Stimulated activated CD4-positive, alpha-beta T cell treated with anti-CD3 and anti-CD28 coated beads, Interleukin-4, amount 100 ng/mL, for 24 hours (primary cell): ENCODE measurements at places on chromosomes 1 and 21.

GRCh38 chr1:32786856-32787255 lies 30.3 kb downstream of the YARS1 start:
- DNase-seq, result no peak

- DNase-seq, result no peak
Observed at GRCh38 chr1:95232646-95233318, 1.2 kb upstream of the RWDD3 start.

- no peak for DNase-seq
Observed at GRCh38 chr21:44571296-44571695, 2.2 kb upstream of the KRTAP10-4 start.

DNA sequence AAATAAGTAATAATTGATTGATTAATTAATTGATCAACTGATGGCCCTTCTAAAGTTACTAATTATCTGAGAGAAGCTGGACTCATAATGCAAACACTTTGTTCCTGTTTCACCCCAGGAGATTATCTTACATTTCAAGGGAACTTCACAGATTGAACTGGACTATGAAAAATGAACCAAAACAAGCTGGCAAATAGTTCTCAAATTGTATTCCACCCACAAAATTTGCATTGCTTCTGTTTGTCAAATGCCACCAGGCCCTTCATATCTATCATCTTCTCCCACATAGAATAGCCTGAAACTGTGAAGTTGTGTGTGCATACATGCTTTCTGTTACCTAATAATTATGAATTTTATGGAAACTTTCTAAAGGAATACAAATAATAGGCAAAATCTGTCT lies 104.0 kb downstream of the ZNF281 start:
- no peak for DNase-seq

GRCh38 chr1:56295949-56296929 lies 283.1 kb downstream of the PLPP3 start:
- DNase-seq, result no peak

DNA sequence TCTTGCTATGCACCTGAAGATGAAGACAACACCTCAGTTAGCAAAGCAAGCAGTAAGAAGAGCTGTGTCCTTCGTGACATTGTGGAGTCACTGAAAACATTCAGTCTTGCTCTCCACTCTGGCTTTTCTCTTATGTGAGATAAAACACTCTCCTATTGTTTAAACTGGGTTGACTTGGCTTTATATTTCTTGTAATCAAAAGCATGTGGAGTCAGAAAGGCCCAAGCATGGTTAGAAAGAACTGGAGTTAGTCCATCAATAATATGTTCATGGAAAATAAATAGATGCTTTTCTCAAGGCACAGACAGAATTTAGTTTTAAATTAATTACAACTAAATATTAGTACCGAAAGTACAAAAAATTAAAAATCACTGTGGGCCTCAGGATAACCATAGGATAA lies 61.7 kb downstream of the UBE2U start:
- DNase-seq, result no peak

DNA sequence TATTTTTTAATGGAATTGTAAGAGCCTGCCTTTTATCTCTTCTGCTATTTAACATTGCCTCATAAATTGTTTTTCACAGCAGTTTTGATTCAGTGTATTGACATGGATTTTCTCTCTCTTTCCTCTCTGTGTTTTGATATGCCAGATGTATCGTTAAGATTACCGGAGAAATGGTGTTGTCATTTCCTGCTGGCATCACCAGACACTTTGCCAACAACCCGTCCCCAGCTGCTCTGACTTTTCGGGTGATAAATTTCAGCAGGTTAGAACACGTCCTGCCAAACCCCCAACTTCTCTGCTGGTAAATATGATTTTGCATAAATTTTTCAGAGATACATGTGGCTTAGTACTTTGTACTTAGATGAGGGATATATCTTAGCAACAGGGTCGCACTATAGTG lies 23.1 kb upstream of the DYNLT5 start:
- DNase-seq, result no peak

DNA sequence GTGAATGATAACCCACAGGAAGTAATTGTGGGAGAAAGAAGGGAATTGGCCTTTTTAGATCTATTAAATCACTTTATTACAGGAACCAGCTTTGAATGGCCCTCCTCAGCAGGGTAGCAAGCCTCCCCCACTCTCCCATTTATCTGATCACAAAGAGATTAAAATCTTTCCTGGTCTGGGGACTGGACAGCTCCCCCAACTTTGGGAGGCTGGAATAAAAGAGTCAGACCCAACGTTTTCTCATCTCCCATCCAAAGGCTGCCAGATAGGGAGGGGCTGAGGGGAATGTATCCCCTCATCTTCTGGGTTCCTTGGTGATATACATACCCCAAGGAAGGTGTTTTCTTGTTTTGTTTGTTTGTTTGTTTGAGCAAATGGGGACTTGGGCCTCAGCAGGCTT lies 2.4 kb downstream of the LIN28A start:
- DNase-seq, result no peak

DNA sequence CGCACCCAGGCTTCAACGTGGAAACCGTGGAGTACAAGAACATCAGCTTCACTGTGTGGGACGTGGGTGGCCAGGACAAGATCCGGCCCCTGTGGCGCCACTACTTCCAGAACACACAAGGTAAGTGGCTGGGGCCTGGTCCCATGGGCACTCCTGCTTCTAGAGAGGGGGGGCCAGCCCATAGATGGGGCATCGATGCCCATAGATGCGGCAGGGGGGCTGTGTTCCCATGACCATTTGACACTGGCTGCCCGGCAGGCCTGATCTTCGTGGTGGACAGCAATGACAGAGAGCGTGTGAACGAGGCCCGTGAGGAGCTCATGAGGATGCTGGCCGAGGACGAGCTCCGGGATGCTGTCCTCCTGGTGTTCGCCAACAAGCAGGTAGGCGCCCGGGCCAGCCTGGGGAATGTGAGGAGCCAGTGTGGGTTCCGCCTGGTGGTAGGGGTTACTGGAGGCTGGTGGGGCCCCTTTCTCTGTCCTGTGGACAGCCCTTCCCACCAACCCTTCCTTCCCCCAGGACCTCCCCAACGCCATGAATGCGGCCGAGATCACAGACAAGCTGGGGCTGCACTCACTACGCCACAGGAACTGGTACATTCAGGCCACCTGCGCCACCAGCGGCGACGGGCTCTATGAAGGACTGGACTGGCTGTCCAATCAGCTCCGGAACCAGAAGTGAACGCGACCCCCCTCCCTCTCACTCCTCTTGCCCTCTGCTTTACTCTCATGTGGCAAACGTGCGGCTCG lies 5.6 kb downstream of the C1orf35 start:
- DNase-seq, result no peak

GRCh38 chr1:63640633-63641567 lies 47.7 kb downstream of the PGM1 start:
- no peak for DNase-seq

GRCh38 chr21:38491536-38491935 lies 6.7 kb downstream of the ERG start:
- DNase-seq, result no peak

DNA sequence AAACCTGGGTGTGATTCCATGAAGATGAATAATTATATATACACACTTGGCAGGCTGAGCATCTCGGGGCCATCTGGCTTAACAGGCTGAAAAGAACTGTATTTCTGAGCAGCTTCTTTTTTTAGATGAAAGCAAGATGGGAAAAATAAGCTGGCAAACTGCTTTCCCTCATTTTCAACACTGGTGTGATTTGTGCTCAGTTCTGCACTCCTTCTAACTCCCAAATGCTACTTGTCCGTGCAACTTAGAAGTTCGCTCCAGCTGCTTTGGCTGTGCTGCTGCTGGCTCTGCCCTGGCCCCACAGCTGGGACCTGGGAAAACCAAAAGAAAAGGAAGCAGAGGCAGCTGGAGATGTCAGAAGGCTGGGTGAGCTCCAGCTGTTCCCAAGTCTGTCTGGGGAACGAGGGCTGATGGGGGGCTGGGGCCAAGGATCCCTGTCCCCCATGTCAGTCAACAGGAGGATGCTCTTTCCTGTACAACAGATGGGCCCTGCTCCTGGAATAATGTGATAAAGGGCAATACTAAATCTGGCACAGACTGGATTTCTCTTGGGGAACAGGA lies 44.9 kb downstream of the PAFAH2 start:
- no peak for DNase-seq

- no peak for DNase-seq
Observed at GRCh38 chr1:1418464-1419362, 2.4 kb downstream of the ANKRD65 start.

DNA sequence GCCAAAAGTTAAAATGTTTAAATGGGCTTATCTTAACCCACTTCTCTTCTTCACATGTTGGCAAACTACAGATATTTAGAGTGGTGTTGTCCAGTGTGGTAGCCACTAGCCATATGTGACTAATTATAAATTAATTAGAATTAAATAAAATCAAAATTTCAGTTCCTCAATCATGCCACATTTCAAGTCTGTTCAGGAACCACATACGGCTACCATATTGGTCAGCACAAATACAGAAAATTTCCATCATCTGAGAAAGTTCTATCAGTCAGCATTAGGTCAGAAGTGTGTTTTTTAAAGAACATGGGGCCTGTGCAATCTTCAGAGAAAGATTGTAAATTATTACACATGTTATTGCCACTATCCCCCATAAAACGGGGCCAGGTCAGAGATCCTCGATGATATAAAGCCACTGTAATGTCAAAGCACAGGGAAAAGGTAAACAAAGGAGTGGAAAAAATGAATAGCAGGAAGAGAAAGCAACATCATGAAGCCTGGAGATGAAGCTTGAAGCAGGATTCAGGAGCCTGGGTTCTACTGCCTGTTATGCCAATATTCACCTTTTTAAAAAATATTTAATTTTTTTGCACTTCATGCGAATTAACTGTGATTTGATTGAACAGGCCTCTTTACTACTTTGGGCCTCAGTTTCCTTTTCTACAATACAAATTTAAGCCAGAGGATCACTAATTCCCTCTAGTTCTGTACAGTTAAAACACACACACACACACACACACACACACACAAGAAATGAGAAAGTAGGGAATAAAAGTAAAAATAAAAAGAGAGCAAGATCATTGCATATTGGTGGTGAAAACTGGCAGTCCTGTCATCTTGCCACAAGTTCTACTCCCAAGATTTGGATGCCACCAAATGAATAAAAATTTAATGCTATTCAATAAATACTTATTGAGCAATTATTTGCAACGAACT lies 2.3 kb downstream of the RSBN1 start:
- no peak for DNase-seq

DNA sequence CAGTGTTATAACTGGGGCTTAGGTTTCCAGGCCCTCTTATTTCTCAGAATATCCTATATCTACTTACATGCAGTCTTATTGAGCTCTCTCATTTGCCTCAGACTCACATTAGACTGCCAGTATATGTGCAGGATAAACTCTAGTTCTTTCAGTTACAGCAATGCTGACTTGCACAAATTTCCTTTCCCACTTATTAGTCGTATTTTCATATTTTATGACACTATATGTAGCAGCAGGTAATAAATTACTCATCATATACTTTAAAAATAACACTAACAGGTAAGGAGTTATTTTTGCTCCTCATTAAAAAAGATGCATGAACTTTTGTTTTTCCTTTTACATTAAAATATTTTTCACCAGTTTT lies 65.7 kb downstream of the GADD45A start:
- no peak for DNase-seq

- no peak for DNase-seq
Observed at GRCh38 chr1:111924786-111925185, 64.7 kb downstream of the KCND3 start.

- peak; percentile 57 for DNase-seq
Observed at GRCh38 chr1:6603238-6603914, 707 bp upstream of the KLHL21 start.

GRCh38 chr1:32361308-32361673 lies 994 bp downstream of the FAM229A start:
- DNase-seq, result no peak

GRCh38 chr1:25210728-25211127 lies 21.6 kb downstream of the SYF2 start:
- DNase-seq, result no peak

- no peak for DNase-seq
Observed at GRCh38 chr1:112887599-112888283, 68.3 kb downstream of the SLC16A1 start.

GRCh38 chr1:64969305-64970046 lies 3.1 kb upstream of the JAK1 start:
- DNase-seq, result no peak

GRCh38 chr1:30179942-30180543 lies 543.3 kb downstream of the MATN1 start:
- no peak for DNase-seq

- DNase-seq, result no peak
Observed at GRCh38 chr1:212967801-212968200, 17.5 kb downstream of the VASH2 start.

DNA sequence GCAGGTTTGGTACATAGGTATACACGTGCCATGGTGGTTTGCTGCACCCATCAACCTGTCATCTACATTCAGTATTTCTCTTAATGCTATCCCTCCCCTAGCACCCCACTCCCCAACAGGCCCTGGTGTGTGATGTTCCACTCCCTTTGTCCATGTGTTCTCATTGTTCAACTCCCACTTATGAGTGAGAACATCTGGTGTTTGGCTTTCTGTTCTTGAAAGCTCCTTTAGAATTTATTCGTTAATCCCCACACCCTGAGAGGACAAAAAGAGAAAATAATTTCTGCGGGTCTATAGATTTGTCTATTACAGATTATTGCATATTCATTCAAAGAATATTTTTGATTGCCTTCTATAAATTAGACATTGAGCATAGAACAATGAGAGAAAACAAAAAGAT lies 455.5 kb downstream of the PLPP3 start:
- DNase-seq, result no peak

DNA sequence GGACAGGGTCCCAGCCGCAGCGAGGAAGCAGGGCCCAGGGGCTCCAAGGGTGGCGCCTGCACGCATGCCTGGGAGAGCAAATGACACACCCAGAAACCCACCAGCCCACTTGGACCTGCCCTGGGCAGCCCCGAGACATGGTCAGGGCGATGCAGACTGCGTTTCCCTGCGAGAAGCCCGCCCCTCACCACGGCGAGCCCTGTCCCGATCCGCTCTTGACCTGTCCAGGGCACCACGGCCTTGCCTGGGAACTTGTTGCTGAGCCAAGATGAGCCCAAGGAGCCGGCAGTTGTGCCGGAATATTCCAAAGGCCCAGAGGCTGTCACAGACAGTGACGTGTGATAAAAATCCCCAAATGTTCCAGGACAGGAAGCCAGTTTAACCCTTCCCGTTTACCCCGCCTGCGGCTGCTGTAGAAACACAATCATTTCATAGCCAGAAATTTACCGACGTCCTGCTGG lies 78.1 kb downstream of the SIK1 start:
- DNase-seq, result no peak

- no peak for DNase-seq
Observed at GRCh38 chr1:163771637-163772036, 449.9 kb downstream of the NUF2 start.

- DNase-seq, result no peak
Observed at GRCh38 chr1:80533093-80533492, 1267.6 kb upstream of the ADGRL2 start.

DNA sequence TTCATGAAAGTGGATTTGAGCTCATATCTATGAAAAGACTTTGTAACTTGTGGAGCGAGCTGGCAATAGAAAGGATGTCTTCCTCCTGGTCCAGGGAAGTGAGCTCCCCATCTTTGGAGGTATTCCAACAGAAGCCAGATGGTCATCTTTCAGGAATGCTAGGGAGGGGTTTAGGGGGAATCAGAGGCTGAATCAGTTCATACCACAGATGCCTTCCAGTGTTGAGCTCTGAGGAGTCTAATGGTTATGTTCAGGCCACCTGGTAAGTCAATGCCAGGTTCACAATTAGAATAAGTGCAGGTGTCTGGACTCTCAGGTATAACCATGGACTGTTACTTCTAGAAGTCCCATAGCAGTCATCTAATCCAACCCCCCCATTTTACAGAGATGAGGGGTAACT lies 119.1 kb downstream of the ACTL8 start:
- DNase-seq, result no peak
